ENCODE measurements at places on chromosomes 16 and 17.

DNA sequence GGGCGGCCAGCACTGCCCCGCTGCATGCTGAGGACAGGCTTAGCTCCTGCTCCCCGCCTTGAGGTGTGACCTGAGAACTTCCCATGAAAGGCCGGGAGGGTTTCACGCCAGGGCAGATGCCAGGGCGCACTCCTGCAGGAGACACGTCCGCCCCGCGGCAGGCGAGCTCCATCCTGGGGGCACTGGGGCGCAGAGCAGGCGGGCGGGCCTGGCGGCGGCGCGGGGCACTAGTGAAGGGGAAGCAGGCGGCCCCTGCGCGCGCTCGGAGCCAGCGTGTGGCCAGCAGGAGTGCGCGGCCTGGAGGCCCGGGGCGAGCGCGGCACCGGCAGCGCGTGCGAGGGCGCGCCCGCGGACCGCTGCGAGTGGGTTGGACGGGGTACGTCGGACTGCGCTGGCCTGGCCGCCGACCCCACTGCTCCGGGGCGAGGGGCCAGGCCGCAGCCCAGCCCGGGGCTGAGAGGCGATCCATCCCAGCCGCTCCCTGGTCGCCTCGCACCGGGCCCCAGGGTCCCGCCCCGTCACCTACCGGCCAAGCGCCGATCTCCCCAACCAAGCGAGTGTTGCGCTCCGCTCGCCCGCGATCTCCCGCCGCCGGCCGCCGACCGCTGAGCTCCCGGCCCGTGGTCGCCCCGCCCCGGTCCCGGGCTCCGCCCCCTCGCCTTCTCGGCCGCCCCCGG is at the start of gene MAP3K14:
Gene MAP3K14, minus strand, starts transcription at position 587 of the 677 bp plus-strand sequence. CDS start 26,275 bp downstream, outside the sequence.
- DNase-seq, result no peak

GRCh38 chr16:73255031-73255430 is 207.1 kb upstream of the ZFHX3 start:
- DNase-seq, result no peak

DNA sequence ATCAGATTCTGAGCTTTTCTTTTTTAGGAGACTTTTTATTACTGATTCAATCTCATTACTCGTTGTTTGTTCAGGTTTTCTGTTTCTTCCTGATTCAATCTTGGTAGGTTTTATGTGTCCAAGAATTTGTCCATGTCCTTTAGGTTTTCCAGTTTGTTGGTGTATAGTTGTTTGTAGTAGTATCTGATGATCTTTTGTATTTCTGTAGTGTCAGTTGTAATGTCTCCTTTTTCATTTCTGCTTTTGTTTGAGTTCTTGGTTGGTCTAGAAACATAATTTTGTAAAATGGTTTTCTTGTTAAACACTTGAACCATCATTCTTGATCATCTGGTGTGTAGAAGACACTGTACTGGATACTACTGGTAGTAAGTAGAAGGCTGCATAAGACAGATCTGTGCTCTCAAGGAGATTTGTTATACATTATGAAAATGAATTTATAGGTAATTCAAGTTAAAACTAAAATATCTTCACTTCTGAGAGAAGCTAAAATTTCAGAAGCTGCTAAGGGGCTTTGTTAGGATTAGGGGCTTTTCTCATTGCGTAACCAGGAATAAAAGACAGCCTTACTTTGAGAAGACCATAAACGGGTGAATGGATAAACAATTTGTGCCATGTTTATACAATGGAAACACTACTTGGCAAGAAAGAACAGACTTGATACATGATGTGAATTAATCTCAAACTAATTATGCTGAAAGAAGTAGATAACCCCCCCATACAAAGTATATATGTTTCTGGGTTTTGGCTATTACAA is 44.0 kb downstream of the NSRP1 start:
- DNase-seq, result no peak

DNA sequence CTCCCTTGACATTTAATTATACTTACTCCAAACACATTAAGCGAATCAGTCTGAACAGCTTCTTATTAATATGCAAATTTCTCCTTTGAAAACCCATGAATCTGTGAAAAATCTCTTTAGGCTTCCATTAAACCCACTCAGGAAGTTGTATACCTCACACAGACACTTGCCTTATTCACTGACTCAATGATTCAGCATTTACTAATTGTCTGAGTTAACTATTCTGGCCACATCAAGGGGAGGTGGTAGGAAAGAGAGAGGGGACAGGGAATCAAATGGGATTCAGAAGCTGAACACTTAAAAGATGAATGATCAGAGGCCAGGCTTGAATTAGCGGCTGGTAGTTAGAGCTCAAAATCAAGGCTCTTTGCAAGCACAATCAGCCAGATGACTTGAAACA is 70.0 kb downstream of the HS3ST3A1 start:
- DNase-seq, result no peak

- DNase-seq, result no peak
Measured at GRCh38 chr16:85570213-85570734, 42.8 kb upstream of the GSE1 start.

DNA sequence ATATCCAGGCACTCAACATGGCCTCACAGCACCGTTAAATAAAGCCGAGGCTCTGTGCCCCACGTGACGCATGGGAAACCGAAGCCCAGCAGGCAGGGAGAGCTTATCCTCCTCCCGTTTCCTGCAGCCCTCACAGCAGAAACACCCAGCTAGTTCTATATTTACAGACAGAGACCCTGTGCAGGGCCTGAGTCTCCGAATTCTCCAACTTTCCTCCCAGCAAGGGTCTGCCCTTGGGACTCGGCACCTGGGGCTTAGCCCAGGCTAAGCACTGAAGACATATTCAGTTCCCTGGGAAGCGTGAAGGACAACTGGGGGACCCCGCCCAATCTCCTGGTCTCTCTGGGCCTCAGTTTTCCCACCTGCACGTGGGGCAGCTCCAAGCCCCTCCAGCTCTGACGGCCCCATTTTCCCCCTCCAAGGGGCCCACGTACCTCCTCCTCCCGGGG is 29.2 kb downstream of the TRPV3 start:
- DNase-seq, result no peak

- no peak for DNase-seq
Measured at GRCh38 chr16:86508947-86509758, 1.2 kb upstream of the FOXF1 start.

DNA sequence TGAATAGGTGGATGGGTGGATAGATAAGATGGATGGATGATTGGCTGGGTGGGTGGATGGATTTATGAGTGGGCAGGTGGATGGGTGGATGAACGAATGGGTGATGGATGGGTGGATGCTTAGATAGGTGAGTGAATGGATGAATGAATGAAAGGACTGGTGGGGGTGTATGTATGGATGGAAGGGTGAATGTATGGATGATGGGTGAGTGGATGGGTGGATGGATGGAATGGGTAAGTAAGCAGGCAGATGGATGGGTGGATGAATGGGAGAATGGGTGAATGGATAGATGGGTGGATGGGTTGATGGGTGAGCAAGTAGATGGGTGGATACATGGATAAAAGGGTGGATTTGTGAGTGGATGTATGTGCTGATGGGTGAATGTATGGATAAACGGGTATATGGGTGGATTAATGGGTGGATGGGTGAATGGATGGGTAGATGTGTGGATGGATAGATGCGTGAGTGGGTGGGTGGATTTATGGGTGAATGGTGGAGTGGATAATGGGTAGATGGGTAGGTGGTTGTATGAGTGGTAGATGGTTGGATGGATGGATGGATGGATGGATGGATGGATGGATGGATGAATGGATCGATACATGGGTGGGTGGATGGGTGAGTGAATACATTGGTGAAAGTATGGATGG is 682.6 kb downstream of the HS3ST4 start:
- DNase-seq, result no peak

DNA sequence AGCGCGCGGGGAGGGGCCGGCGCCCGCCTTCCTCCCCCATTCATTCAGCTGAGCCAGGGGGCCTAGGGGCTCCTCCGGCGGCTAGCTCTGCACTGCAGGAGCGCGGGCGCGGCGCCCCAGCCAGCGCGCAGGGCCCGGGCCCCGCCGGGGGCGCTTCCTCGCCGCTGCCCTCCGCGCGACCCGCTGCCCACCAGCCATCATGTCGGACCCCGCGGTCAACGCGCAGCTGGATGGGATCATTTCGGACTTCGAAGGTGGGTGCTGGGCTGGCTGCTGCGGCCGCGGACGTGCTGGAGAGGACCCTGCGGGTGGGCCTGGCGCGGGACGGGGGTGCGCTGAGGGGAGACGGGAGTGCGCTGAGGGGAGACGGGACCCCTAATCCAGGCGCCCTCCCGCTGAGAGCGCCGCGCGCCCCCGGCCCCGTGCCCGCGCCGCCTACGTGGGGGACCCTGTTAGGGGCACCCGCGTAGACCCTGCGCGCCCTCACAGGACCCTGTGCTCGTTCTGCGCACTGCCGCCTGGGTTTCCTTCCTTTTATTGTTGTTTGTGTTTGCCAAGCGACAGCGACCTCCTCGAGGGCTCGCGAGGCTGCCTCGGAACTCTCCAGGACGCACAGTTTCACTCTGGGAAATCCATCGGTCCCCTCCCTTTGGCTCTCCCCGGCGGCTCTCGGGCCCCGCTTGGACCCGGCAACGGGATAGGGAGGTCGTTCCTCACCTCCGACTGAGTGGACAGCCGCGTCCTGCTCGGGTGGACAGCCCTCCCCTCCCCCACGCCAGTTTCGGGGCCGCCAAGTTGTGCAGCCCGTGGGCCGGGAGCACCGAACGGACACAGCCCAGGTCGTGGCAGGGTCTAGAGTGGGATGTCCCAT is 232.8 kb downstream of the SEC14L1 start:
- no peak for DNase-seq

Data from stimulated activated CD8-positive, alpha-beta memory T cell treated with anti-CD3 and anti-CD28 coated beads, Interleukin-12 subunit alpha, Interleukin-12 subunit beta, amount 100 ng/mL, for 4 hours (primary cell).